Suprapubic skin (tissue), 4 donors: ENCODE measurements at places on chromosomes 7 and 10. TPM values are rescaled to one million over a fixed set of nuclear protein-coding genes. Genes with fewer than 3 reads are reported as not detected.
A peak's percentile ranks its signal among the peaks of the same experiment; 100 is the strongest.

GRCh38 chr10:114070710-114071109, 27.0 kb downstream of the ADRB1 start:
- DNase-seq: no peak

HTR5A gene
- not detected for total RNA-seq

- DNase-seq: no peak
Observed at GRCh38 chr10:102626026-102626685, 18.1 kb upstream of the TRIM8 start.

SND1 gene
- total RNA-seq: 99.8 TPM

DNA sequence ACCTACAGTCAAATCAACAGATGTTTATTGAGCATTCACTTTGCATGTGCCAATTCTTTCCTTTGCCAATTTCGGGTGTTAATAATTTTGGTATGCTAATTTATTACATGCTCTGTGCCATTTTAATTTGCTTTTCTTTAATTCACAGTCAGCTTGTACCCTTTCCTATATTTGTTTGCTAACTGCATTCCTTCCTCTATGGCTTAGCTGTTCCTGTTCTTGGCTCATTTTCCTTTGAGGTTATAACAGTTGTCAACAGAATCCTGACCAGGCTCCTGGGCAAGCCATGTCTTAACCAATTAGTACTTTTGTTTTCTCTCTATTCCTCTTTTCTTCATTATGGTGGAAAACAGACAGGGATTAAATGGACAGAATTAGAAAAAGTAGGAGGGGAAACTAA, 73.6 kb upstream of the RPA3 start:
- DNase-seq: no peak

DNA sequence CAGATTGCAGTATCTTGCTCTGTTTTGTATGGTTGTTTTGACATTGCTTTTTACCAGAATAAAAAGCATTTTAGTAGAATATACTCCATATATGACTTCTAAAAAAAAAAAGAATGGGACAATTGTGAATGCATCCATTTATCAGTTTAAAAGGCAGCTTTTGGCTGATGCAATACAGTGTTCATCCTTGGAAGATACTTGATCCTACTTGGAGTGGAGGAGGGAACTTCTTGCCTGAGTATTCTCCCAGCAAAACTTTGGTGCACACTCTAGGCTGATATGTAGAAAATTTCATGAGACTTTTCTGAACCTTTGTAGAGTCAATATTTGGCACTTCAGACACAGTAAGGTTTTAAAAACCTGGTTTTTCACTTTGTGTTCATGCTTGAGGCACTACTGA, 40.2 kb downstream of the WDR11 start:
- no peak for DNase-seq

DNA sequence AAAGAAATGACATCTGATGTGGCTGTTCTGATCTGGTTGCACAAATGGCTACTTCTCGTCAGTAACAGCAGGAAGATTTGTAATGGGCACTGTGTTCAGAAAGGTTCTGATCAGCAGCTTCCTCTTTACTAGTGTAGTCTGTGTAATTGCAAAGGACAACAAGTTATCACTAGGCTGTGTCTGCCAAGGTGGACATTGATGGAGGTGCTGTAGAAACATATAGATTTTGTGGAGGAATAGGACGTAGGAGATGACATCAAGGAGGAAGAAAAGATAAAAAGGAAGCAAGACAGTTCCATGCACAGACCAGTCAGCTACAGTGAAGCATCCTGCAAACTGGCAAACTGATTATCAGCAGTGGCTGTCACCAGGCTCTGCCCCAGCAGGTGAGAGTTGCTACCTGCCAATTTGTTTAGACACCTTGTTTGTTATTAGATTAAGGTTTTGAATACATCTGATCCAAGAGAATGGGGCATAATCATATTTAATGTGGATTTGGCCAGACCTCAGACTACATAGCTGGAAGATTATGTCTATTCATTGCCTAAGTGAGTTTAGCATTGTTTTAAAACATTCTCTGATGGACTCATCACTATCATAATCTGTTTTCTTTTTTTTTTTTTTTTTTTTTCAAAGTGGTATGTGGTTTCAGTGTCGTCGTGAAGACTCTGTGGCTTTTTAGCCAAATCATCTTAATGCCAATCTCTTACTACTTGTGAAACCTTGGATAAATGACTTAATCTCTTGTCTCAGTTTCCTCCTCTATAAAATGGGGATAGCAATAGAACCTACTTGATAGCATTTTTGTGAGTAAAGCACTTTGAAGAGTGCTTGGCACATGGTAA, 417.9 kb upstream of the LRGUK start:
- DNase-seq: no peak

HMX3 gene
- not detected for total RNA-seq

FUOM gene
- 7.8 TPM for total RNA-seq

- no peak for DNase-seq
Observed at GRCh38 chr10:115417585-115418265, 324.6 kb downstream of the ATRNL1 start.

DNA sequence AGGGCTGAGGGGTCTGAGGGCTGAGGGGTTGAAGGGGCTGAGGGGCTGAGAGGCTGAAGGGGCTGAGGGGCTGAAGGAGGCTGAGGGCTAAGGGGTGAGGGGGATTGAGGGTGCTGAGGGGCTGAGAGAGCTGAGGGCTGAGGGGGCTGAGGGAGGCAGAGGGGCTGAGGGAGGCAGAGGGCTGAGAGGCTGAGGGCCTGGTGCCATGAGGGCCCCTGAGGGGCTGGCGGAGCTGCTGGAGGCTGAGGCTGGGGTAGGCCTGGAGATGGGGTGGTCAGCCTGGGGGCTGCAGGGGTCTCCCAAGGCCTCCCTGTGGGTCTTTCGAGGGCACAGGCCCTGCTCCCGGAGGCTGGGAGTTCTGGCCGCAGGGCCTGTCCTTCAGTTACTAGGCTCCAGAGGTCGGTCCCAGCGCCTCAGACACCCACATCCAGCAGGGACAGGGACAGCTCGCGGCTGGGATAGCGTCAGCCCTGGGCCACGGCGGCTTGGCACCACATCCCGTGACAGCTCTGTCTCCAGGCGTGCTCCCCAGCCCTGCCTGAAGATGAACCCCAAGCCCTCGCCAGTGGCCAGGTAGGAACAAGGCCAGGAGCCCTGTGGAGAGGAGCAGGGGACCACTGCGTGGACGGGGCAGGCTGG, 16.9 kb downstream of the MYO1G start:
- peak; percentile 64 for DNase-seq

DNAH11 gene
- total RNA-seq: 0.57 TPM

DNA sequence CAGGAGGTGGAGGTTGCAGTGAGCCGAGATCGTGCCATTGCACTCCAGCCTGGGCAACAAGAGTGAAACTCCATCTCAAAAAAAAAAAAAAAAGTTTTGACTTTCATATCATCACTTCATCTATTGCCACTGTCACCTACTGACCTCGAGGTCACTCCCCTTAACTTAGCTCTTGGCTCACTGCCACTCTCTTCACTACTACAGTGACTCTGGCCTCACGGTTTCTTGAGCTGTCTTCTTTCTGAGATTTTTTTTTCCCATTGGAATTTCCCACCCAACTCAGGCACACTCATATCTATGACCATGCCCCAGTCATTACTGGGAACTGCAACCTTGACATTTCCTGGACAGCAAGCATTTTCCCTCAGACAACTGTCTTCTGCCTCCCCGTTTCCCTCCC, 42.6 kb upstream of the C7orf33 start:
- no peak for DNase-seq

WNT16 gene
- 28.8 TPM for total RNA-seq

- DNase-seq: no peak
Observed at GRCh38 chr10:116451711-116452337, 24.2 kb downstream of the PNLIPRP3 start.

- no peak for DNase-seq
Observed at GRCh38 chr10:62541811-62542210, 167.6 kb downstream of the ZNF365 start.

SRRM3 gene
- total RNA-seq: 6.9 TPM

- no peak for DNase-seq
Observed at GRCh38 chr10:8235253-8236027, 181.0 kb downstream of the GATA3 start.

H2BK1 gene
- total RNA-seq: not detected

GRCh38 chr7:88042157-88042556, 108.1 kb downstream of the ADAM22 start:
- no peak for DNase-seq

DNA sequence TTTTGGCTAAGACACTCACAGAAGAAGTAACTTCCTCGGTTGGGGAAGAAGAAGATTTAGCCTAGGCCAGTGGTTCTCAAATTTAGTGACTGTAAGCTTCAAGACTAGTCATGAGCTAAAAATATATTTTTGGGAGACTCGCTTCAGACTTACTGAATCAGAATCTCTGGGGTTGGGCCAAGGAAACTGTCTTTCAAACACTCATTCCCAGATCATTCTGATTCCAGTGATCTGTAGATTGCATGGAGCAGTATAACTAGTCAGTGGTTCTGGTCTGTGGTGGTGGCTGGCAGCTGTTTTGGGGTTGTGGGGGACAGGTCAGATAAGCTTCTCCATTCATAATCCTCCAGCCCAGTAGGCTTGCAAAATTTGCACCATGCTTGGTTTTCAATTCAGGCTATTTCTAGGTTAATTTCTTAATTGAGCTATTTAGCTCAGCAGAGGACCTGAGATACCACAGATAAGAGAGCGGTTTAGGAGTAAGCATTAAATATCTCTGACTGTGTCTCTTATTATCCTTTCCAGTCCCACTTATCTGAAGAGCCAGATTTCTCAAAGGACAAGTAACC, 3.8 kb upstream of the KAT6B start:
- no peak for DNase-seq

- no peak for DNase-seq
Observed at GRCh38 chr10:36717118-36717517, 408.3 kb upstream of the ANKRD30A start.

GRCh38 chr10:124231168-124232155, 138.1 kb upstream of the CHST15 start:
- no peak for DNase-seq

DNA sequence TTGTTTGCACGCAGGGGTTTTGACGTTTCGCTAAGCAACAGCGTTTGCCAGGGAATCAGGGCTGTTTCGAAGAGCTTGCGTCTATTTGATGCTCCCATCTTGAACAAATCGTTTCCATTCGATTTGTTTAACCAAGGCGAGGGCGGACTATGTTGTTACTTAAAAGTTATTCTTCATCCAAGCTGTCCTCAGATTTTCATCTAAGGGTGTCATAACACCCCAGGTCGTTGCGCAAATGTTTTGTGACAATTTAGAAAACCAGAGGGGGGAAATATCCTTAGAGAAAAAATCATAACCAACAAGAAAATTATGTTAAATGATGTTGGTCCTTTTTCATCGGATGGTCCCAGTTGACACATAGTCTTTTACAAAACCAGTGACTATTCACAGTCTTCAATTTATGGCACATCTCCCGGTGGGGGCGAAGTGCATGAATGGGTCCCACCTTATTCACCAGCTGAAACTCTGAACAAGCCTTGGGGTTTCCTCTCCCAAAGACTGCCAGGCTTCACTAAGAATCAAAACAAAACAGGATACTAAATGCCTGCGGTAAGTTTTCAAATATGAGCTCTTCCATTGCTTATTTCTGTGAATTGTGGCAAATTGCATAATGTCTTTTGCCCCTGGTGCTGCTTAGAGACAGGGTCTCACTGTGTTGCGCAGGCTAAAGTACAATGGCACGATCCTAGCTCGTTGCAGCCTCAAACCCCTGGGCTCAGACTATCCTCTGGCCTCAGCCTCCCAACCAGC, 109.9 kb downstream of the REEP3 start:
- DNase-seq: no peak
